ENCODE measurements at places on chromosomes 6 and 20. TPM values are rescaled to one million over a fixed set of nuclear protein-coding genes. Genes with fewer than 3 reads are reported as not detected.

The NMBR gene
- 0.07 TPM for polyA plus RNA-seq

DNA sequence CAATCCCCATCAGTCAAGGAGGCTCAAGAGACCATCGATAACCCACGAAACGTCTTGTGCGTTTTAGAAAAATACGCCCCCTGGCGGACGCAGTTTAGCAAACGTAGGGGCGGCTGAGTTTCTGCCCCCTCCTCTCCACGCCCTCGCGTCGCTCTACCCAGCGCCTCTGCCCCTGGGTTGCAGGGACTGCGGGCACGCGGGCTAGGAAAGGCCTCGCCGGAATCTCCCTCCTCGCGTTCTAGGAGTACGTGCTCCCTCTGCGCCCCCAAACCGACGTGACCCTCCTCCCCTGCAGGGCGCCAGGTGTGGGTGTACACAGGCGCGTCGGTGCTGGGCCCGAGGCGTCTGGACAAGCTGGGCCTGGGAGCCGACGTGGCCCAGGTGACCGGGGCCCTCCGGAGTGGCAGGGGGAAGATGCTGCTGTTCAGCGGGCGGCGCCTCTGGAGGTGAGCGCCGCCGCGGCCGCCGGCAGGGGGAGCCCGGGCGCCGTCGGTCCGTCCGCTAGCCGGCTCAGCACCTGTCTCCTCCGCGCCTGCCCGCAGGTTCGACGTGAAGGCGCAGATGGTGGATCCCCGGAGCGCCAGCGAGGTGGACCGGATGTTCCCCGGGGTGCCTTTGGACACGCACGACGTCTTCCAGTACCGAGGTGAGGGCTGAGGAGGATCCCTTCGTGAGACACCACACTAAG lies 5.3 kb downstream of the MMP9 start:
- DNase-seq = no peak

DNA sequence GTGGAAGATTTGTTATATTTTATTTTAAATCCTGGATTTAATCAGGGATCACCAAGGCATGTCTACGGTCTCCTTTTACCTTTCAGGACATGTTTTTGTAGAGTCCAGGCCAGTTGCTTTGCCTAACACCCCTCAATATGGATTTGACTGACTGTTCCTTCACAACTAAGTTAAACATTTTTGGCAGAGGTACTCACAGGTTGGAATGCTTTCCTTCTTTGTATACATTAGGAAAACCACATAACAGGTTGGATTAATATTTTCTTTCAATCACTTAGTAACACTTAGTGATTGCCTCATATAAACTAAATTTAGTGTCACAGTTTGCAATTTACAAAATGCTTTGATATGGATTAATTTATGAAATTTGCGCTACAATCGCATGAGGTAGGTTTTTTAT lies 64.5 kb downstream of the IPCEF1 start:
- DNase-seq = no peak

- DNase-seq = no peak
These were observed 63.0 kb upstream of the NCOA3 start for GRCh38 chr20:47438464-47439381.

The EEF1A2 gene
- 8.3 TPM for polyA plus RNA-seq

- DNase-seq = no peak
These were observed 258.0 kb downstream of the PLCB1 start for GRCh38 chr20:8390037-8390433.

The CCN2 gene
- polyA plus RNA-seq = 326 TPM

GRCh38 chr6:166640342-166641043 lies 13.4 kb upstream of the RPS6KA2 start:
- no peak for DNase-seq

- DNase-seq = no peak
These were observed 48.7 kb downstream of the ANKRD6 start for GRCh38 chr6:89481695-89482094.

The KCNK17 gene
- polyA plus RNA-seq = not detected

DNA sequence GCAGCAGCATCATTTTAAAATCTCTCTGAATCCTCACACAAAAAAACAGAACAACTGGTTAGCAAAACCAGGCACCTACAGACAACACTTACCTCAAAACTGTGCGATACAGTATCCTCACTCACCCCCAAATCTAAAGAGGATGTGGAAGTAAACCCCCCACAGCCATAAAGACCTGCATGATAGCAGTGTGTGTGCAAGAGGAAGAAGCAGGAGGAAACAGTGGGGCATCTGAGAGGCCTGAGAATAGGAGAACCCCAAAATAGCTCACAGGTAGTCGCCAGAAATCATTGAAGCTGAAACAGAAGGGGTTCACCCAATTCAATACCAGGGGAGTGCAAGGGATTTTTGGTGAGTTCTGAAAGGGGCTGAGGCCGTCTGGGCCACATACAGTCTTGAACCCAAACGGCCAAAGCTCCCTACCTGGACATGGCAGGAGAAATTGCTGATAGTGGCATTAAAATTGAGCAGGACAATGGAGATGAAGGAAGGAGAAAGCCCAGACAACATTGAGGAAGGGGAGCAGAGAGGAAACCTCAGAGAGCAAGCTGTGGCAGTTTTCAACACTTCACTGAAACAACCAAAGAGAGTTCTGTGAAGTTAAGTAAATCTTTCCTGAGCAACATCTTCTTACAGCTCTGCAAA lies 129.7 kb downstream of the FIG4 start:
- DNase-seq = no peak

The PACSIN1 gene
- polyA plus RNA-seq = 0.02 TPM

All from BJ (cell line).